ENCODE measurements at places on chromosomes 1 and 21.
A peak's percentile ranks its signal among the peaks of the same experiment; 100 is the strongest.

DNA sequence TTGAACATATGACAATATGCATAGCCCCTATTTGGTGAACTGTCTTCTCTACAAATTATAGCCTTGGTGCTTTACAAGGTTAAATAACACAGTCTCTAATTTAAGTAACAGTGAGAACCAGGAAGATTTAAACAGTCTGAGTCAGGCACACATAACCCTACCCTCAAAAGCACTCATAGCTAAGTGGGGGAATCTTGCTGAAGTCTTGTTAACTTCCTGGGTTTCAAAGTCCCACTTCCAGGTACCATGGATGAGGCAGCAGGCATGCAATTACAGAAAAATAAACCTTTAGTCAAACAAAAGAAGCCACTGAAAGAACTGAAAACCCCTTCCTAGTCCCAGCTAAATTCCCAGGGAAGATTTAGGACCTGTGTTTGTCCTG, 147.6 kb downstream of the PBX1 start:
- no peak for ATAC-seq

DNA sequence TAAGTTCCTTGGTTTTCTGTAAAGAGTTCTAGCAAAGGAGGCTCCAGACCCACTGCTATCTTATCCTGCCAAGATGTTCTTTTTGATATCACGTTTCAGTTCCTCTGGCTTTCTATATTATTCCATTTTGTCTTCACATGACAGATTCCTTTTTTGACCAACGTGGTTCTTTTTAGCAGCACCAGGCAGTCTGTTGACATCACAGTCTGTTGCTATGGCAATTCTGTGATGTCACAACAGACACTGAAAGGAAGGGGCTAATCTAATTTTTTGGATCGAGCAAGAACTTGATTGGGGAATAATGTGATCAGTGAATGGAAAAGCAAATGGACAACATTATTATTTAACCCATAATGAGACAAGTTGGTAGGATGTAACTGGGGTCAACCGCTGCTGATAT, 64.5 kb upstream of the GOLT1A start:
- ATAC-seq, result no peak

DNA sequence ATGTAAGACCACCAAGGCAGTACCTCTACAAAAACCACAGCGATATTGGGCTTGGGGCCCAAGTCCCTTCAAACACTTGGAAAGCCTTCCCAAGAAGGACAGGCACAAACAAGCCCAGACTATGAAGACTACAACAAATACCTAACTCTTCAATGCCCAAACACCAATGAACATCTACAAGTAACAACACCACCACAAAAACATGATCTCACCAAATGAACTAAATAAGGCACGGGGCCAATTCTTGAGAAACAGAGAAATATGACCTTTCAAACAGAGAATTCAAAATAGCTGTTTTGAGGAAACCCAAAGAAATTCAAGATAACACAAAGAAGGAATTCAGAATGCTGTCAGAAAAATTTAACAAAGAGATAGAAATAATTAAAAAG, 86.8 kb downstream of the COL24A1 start:
- no peak for ATAC-seq

- no peak for ATAC-seq
Measured at GRCh38 chr1:245263529-245264095, 108.8 kb downstream of the KIF26B start.

DNA sequence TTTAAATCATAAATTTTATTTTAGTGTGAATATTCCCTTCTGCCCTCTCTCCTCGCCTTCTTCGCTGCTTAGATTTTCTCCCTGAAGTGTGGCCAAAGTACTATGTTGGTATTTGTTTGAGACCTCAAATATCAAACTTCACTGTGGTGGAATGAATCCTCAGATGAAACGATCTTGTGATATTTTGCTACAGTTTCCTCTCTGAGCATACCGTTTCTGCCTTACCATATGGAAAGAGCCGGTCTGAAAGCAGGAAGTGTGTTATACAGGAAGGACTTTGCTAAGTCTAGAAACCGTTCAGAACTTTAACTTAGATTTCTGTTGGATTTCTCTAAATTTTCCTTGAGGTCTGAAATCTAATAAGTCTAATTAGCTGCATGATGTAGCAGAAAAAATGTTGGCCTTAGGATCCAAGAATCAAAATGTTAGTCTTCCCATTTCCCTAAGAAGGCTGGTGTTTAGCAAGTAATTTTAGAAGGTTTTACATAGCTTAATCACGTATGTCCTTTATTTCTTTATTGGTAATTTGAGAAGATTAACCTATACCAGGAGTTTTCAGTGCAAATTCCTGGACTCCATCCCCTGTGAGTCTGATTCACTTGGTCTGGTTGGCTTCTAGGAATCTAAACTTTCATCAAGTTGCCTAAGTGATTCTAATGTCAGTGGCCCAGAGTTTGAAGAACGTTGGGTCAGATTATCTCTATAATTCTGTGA, 30.7 kb downstream of the SDCCAG8 start:
- no peak for ATAC-seq

DNA sequence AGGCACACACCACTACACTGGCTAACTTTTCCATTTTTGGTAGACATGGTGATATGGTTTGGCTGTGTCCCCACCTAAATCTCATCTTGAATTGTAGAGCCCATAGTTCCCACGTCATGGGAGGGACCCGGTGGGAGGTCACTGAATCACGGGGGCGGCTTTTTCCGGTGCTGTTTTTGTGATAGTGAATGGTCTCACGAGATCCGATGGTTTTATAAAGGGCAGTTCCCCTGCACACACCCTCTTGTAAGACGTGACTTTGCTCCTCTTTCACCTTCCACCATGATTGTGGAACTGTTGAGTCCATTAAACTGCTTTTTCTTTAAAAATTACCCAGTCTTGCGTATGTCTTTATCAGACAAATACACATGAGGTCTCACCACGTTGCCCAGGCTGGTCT, 1.3 kb upstream of the FTCD start:
- ATAC-seq, result no peak

GRCh38 chr1:93206567-93206954, 26.0 kb downstream of the CCDC18 start:
- ATAC-seq, result no peak

DNA sequence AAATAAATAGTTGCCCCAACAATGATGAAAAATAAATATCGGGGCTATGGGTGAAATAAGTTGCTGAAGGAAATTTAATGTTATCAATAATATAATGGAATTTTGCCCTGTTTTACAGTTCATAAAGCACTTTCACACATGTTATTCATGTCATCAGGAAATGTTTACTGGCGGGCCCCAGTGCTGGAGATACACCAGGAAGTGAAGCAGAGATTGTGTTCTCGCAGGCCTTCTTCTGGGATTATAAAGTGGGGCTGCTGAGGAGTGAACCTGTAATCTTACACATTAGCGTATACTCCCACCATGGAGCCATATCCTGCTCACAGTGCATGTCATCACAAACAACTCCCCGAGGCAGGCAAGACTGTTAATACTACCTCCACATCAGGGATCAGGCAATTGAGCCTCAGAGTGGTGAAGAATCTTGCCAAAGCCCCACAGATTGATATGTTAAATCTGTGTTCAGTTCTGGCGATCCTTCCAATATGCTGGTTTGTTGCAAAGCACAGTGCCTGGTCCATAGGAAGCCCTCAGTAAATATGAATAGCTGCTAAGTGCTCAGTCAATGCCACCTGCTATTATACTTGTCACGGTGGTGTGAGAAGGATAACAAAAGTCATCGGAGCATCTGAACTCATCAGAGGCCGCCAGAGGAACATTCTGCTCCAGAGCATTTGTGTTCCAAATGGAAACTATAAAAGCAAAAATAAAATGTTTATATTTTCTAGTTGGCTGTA, 104.4 kb upstream of the UBE2U start:
- ATAC-seq, result no peak

DNA sequence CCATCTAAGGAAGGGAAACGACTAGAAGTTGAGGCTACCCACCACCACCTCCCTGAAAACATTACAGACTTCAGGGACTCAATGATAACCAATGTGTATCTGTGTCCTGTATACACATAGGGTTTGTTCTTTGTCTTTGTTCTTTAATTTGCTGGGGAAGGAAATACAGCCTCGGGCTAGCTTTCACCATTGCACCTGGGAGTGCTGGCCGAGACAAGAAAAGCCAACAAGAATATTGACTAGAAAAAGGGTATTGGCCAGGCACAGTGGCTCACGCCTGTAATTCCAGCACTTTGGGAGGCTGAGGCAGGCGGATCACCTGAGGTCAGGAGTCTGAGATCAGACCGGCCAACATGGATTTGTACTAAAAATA, 50.4 kb downstream of the MDM4 start:
- no peak for ATAC-seq

DNA sequence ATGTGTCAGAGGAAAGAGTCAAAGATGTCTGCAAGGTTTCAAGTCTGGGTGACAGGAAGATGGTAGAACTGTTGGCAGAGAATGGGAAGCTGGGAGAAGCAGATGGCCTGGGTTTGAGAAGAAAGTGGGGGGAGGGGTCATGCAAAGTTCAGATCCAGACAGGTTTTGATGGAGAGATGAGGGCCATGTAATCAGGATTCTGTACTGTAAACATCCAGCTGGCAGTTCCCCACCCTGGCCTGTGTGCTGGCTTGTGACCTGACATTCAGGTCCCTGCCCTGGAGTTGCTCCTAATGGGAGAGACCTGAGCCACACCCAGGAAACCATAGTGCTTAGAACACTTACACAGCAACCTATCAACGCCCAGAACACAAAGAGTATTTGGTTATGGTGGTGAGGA, 15.6 kb upstream of the ETV3 start:
- ATAC-seq, result no peak

- ATAC-seq, result peak; percentile 26
Measured at GRCh38 chr1:169105434-169106094, 926 bp upstream of the ATP1B1 start.

DNA sequence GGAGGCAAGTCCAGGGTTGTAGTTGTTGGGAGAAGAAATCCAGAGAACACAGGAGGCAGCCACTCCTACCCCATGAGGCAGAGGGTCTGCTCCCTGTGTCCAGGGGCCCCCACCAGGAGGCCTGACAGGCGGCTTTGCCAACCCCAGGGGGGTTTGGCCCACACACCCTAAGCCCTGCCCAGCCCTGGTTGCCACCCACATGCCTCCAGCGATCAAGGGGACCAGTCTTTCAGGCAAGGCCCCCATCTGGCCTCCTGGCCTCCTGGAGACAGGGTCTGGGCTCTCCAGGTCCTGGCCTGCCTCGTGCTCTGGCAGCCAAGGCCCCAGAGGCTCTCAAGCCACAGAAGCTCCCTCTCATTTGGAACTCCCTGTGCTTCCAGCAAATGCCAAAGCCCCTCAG, 38.5 kb downstream of the SDC3 start:
- ATAC-seq, result no peak

- ATAC-seq, result no peak
Measured at GRCh38 chr1:241411056-241411775, 54.2 kb upstream of the RGS7 start.

- no peak for ATAC-seq
Measured at GRCh38 chr1:233277637-233278606, 17.6 kb downstream of the PCNX2 start.

DNA sequence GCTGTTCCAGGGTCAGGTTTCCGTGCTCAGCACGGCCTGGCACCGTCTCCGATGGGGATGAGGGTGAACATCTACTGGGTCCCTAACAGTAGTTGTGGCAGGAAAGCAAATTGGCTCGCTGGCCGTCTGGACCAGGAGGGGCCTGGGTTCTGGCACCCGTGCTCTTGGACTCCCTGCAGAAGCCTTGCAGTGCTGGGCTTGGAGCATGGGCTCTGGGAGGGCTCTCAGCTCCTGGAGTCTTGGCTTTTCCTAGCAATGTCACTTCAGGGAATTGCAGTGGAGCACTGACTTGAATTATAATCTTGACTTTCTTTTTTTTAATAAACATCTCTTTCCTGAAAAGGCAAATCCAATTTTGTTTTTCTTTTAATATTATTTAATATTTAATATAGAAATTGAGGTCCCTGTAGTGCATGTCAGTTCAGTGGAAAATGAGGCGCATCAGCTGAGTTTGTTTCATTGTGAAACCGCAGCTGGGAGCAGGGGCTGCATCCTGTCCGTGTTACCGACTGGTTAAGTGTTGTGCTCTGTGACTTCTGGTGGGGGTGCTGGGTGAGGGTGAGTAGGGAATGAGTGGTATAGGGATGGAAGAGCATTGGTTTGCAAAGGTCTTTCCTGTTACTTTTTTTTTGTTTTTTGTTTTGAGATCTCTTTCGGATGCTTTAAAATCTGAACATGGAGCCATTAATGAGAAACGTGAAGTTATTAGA, 64.1 kb downstream of the PEX14 start:
- ATAC-seq, result no peak

GRCh38 chr1:236550961-236551851, 27.4 kb downstream of the LGALS8 start:
- no peak for ATAC-seq

- no peak for ATAC-seq
Measured at GRCh38 chr1:116956378-116956777, 45.2 kb upstream of the CD101 start.

GRCh38 chr1:175252561-175252960, 60.0 kb upstream of the KIAA0040 start:
- ATAC-seq, result no peak

GRCh38 chr1:74812180-74812541, 79.2 kb downstream of the TYW3 start:
- no peak for ATAC-seq

GRCh38 chr1:31781756-31782371, 17.7 kb upstream of the ADGRB2 start:
- ATAC-seq, result no peak

DNA sequence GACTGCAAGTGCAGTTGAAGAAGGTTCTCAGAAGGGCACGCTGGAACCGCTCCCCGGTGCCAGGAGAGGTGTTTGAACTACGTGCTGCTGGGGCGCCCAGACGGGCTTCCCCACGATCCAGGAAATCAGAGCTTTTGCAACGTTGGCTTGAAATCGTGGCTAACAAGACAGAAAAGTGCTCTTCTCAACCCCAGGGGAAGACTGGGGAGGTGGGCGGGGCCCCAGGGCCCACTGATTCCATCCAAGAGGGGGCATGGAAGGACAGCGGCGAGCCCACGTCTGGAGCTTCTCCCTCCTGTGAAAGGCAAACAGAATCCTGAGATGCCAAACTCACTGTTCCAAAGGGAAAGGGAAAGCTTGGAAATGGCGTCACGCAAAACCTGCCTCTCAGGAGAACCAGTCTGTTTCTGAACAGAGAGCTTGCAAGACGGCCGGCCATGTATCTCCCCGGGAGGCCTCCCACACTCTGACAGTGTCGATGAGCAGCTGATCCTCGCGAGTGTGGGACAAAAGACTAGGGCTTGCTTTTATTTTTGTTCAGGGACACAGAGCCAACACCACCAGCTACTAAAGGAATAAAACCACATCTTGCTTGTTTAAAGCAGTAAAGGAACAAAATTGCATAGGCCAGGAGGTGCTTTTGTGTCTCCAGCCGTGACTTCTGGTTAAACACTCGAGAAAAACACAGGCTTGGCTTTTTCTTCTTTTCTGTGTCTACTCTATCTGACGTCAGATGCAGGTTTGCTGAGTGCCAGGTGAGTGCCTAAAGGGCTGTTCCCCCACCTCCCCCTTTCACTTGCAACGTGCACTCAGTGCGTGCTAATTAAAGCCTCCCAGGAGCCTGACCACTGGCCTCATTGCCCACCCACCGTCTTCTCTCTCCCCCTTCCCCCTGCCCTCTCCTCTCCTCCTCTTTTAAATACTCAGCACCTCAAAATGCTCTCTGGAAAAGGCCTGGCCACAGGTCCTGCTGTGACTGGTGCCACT, 41.5 kb downstream of the LRRC3 start:
- no peak for ATAC-seq

- ATAC-seq, result no peak
Measured at GRCh38 chr1:36867575-36867974, 166.7 kb downstream of the GRIK3 start.

- no peak for ATAC-seq
Measured at GRCh38 chr1:152777510-152778137, 2.7 kb downstream of the LCE1F start.

All from stimulated activated memory B cell treated with anti-CD40 and anti-IgM and Interleukin-4, amounts not matched to agents 10 μg/mL and 1 μg/mL and 100 μg/mL, for 72 hours (primary cell).